Stimulated activated CD8-positive, alpha-beta memory T cell treated with anti-CD3 and anti-CD28 coated beads, Interleukin-15, amount 100 ng/mL, for 48 hours (primary cell): ENCODE measurements at places on chromosomes 3 and 15.

DNA sequence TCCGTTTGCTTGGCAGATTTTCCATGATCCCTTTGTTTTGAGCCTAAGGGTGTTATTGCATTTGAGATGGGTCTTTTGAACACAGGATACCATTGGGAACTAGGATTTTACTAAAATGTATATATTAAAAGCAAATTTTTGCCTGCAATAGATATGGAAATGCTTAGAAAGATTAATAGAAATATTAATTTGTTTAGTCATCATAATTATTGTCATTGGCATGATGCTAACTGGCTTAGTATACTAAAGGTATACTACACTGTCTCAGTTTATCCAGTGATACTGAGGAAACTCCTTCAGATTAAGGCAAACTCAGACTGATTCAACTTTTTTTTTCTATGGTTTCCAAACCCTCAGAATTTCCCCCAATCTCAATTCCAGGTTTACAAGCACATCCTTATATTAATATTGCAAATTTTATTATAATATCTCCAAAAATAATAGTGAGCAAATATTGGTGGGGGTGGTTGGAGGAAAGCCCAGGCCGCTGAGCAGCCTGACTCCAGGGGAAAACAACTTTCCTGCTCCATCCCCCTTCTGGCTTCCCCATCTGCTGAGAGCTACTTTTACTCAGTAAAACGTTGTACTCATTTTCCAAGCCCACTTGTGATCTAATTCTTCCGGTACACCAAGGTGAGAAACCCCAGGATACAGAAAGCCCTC, 291.7 kb downstream of the EPHA6 start:
- no peak for DNase-seq

DNA sequence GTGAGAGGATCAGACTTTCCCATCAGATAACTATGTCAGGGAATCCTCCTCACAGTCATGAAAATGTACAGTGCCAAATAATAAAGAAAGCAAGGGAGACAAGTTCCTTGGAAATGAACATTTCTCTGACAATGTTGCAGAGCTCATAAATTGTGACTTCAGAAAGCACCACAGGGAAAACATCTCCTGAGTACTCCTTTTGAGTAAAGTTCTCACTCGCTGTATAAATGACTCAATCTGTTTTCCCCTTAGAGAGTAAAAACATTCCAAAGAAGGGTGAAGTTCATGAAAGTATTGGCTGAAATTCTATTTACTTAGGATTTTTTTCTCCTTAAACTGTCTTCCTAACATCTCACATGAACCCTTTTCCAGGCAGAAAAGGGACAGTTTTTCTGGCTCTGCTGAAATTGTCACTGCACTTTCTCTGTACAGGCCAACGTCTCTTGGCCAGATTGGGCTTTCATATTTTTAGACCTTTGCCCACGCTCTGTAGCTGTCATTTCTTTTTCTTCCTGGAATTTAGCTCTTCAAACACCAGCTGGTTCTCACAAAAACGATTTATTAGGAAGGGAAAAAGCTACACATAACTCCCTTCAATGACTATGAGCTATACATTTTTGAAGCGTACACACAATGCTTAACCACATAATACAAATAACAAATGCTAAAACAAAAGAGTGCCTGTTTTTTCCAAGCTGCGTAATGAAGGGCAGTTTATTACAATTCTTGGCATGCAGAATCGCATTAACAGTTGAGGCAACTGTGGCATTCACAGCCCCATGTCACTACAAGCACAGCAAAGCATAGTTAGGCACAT, 216.1 kb downstream of the ATP8B4 start:
- DNase-seq: no peak

DNA sequence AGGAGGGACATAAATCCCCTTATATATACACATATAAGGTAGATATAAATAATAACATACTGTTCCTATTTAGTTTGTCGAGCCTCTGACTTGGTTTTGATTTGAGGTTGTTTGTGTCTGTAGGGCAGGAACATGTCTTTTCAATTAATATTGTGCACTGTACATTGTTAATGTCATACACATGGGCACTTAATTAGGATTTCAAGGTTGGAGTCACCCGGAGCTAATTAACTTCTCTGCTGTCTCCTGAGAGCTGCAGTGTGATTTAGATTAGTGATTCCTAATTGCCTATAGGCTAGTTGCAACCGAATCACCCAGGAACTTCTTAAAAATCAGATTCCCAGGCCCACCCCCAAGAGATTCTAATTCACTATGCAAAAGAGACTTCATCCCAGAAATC, 50.4 kb upstream of the FILIP1L start:
- no peak for DNase-seq

GRCh38 chr3:123100193-123100776, 33.5 kb downstream of the PDIA5 start:
- DNase-seq: no peak

DNA sequence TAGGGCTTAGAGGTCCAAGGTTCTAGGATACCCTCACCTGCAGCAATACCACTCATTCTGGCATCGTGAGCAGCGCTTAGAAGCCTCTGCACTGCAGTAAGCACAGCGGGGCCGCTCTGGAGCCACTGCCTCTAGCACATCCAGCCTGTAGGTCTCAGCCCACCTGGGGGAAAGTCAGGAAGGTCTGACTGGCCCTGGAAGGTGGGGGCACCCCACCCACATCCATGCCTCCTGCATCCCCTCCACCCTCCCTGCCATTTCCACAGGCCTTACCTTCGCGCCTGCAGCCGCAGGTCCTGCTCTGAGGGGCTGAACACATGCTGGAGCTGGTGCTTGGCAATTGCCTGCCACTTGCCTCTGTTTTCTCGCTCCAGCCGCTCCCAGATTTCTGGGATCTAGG, 901 bp upstream of the RASSF1 start:
- DNase-seq: no peak

DNA sequence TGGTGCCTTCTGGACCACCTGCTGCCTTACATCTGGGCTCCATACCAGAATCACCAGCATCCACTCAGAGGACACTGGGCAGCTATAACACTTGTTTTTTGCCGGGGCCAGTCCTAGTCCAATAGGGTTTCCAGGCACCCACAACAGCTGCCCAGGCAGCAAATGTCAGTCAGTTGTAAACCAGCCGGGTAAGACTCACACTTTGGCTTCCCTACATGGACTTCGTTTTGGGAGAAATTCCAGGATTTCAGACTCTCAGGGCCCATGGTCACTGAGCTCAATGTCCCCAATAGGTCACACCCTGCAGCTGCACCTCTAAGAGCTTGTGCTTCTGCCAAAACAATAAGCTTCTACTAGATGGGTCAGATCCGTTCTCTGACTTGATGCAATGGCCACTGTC, 83.8 kb downstream of the FAM174B start:
- DNase-seq: no peak

- DNase-seq: no peak
These were observed 392.8 kb upstream of the RORA start for GRCh38 chr15:61621865-61622264.

GRCh38 chr3:149736175-149736952, 15.9 kb downstream of the COMMD2 start:
- DNase-seq: no peak

DNA sequence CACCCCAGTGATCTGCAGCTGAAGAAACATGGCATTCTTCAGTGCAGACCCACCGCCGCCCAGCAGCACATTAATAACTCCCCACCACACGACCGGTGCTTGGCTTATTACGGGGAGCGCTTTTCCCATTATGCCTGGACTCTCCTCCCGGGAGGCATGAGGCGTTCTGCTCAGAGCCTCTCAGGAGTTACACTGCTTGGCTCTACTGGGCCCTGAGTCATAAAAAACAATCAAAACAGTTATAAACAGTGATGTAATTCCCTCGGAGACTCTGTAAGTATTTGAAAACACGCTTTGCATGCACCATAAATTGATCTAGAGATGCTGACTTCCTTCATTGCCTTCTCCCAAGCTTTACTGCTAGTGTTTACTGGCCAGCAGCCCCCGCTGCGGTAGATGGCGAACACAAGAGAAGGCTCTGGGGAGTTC, 77.1 kb upstream of the SNRPA1 start:
- no peak for DNase-seq

GRCh38 chr15:77569729-77570125, 63.0 kb downstream of the LINGO1 start:
- no peak for DNase-seq

- peak; percentile 36 for DNase-seq
These were observed 75.0 kb downstream of the MAGEF1 start for GRCh38 chr3:184636741-184637316.

DNA sequence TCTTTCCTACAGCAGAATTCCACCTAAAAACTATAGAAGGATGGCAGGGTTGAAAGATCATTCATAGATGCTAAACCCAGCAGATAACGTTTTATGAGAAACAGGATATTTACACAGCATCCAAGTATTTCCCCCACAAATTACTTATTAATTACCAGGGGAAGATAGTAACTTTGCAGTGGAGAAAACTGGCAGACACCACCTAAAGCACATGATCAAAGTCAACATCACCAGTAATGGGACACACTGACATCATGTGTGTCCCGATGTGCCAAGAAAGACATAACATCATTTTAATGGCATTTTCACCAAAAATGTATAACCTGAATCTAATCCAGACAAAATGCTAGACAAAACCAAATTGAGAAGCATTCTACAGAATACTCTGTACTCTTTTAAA, 220.4 kb upstream of the THBS1 start:
- DNase-seq: no peak

DNA sequence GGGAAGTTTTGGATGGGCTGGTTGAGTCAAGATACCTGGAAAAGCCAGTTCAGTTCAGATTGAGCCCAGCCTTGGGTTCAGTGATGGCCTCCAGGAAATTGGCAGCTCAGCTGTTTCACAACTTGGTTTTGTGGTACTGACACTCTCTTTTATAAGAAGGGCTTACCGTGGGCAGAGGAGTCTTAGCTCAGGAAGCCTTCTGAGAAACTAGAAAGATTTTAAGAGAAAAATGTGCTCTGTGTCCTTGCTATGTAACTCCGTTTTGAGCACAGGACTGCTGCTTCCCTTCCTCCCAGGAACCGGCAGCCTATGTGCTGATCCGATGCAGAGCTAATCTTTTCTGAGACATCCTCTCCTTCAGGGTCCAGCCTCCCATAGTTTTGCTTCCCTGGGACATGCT, 46.6 kb upstream of the RASGRP1 start:
- DNase-seq: peak; percentile 45

DNA sequence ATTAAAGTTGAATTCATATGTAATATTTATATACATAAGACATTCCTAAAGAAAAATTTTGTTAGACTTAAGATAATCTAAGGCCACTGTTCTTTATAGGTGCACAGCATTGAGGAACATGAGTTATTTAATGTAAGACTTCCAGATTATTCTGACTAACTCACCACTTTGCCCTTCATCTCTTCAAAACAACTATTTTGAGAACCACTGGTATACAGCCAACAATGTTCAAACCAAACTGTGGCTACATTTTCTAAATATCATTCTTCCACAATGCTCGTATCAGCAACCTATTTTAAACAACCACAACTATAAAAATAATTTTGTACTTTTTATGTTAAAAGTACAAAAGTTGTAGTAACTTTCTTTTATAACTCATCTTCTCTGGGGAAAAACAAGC, 199.8 kb upstream of the ALCAM start:
- DNase-seq: no peak

- no peak for DNase-seq
These were observed at the start of gene IL16 for GRCh38 chr15:81196576-81197254. IL16 (plus strand) TSS chr15:81196879; CDS start chr15:81225400, 28,521 bp downstream.

GRCh38 chr3:23372285-23372684, 169.2 kb downstream of the UBE2E2 start:
- DNase-seq: no peak

GRCh38 chr15:63891768-63892133, 58.0 kb upstream of the HERC1 start:
- no peak for DNase-seq

- DNase-seq: no peak
These were observed 26.6 kb downstream of the TMEM45A start for GRCh38 chr3:100518983-100519382.

DNA sequence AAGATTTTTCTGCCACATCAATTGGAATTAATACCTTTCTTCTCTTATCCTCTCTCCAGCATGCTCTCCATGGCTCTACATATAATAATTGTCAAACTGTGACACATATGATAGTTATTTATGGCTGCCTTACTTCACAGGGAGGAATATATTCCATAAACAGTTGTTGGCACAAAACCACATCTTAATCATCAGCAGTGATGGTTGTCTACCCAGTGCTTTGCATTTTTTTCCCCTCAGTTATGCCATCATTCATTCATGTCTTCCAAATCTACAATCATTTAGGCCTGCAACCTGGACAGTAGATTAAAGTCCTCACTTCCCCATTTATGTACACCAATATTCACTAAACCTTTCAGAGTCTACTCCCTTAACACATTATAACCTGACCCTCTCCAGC, 107.7 kb downstream of the THRB start:
- DNase-seq: no peak

- no peak for DNase-seq
These were observed 19.1 kb downstream of the TRNT1 start for GRCh38 chr3:3145831-3146230.

GRCh38 chr15:31324186-31324585, 2.4 kb upstream of the KLF13 start:
- DNase-seq: no peak

- no peak for DNase-seq
These were observed 1.8 kb upstream of the ITPKA start for GRCh38 chr15:41491889-41492288.

- DNase-seq: no peak
These were observed 143.1 kb upstream of the ARRDC4 start for GRCh38 chr15:97817276-97817890.

GRCh38 chr3:30578986-30579579, 27.3 kb upstream of the TGFBR2 start:
- no peak for DNase-seq

GRCh38 chr3:21839592-21839991, 88.6 kb upstream of the ZNF385D start:
- no peak for DNase-seq

GRCh38 chr15:79846539-79846938, 50.3 kb downstream of the MTHFS start:
- no peak for DNase-seq

- DNase-seq: no peak
These were observed 30.7 kb downstream of the LMCD1 start for GRCh38 chr3:8532251-8532871.

DNA sequence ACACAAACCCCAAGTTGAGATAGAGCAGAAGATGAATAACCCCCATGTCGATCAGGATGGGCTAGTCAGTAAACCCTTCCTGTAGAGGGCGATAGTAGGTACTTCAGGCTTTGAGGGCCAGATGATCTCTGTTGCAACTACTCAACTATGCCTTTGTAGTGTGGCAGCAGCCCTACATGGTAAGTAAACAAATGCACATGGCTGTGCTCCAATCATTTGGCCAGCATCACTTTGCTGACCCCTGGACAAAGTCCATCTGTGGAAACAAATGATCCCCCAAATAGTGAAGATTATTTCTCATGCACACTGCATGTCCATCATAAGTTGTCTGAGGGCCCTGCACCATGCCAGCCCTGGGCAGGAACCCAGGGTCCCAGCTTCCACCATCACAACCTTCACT, 402.2 kb upstream of the PROK2 start:
- DNase-seq: no peak

DNA sequence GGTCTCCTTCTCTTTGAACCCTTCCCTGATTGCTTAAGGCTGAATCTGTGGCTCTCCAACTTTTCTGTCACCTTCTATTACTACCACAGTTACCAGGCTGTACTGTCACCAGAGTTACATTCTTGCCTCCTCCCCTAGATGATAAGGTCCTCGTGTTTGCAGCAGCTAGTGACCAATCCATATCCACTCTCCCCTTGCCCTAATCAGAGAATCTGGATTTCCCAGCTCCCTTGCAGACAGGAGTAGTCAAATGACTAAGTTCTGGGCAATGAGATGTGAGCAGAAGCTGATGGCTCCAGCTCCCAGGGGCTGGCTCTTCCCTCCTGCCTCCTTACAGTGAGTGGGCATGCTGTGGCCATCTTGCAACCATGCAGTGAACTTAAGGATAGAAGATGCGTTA, 95.4 kb upstream of the VGLL4 start:
- DNase-seq: no peak
